ENCODE measurements at places on chromosomes 7 and 10.

- DNase-seq: no peak
These were observed 26.1 kb downstream of the FAM53B start for GRCh38 chr10:124717911-124718741.

- DNase-seq: no peak
These were observed 107.3 kb upstream of the STARD3NL start for GRCh38 chr7:38070718-38071117.

GRCh38 chr7:29315122-29315891, 120.7 kb downstream of the CHN2 start:
- no peak for DNase-seq

- DNase-seq: no peak
These were observed 16.3 kb upstream of the ZMIZ1 start for GRCh38 chr10:79052291-79053080.

- DNase-seq: no peak
These were observed 225.3 kb downstream of the GLRX3 start for GRCh38 chr10:130361351-130362105.

- DNase-seq: no peak
These were observed 57.1 kb downstream of the CARD11 start for GRCh38 chr7:2986561-2986960.

- no peak for DNase-seq
These were observed 493.3 kb upstream of the SORCS1 start for GRCh38 chr10:107657851-107658250.

- DNase-seq: no peak
These were observed 46.8 kb downstream of the MAPK8 start for GRCh38 chr10:48353246-48353645.

DNA sequence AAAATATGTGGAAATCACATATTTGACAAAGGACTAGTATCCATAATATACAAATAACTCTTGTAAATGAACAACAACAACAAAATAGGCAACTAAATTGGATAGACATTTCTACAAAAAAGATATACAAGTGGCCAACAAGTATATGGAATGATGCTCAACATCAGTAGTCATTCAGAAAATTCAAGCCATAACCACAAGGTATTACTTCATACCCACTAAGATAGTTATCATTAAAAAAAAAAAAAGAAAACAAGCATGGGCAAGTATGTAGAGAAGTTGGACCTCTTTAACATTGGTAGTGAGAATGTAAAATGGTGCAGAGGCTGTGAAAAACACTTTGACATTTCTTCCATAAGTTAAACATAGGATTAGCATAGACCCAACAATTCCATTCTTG, 80.8 kb downstream of the CYP26A1 start:
- no peak for DNase-seq

GRCh38 chr10:35511647-35512046, 93.5 kb upstream of the GJD4 start:
- DNase-seq: peak; percentile 6

DNA sequence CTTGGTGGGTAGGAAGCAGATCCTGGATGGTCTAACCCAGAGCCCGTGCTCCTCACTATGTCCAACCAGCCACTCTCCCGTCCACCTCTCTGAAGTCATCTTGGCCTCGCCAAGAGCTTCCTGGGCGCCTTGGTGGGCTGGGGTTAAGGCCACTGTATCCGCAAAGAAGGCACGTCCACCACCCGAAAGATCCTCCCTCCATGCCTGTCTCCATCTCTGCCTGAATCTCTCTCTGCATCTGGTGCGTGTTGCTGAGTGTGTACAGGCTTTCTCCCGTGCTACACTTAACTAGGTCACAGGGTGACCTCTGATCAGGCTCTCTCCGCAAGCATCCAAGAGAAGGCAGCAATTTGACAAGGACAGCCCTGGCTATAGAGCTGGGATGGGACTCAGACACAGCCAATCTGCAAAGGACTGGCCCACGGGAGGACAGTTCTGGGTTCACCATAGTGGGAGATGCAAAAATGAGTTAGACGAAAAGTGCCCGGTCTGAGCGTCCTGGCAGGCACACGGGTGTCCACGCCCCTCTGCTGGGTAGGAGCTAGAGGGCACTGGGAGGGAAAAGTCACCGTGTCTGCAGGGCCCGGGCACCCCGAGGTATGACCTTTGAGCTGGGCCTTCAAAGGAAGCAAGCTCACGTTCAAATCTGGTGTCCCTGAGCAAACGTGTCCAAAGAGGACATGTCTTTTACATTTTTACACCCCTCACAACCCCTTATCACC, 9.4 kb upstream of the RFC2 start:
- no peak for DNase-seq

DNA sequence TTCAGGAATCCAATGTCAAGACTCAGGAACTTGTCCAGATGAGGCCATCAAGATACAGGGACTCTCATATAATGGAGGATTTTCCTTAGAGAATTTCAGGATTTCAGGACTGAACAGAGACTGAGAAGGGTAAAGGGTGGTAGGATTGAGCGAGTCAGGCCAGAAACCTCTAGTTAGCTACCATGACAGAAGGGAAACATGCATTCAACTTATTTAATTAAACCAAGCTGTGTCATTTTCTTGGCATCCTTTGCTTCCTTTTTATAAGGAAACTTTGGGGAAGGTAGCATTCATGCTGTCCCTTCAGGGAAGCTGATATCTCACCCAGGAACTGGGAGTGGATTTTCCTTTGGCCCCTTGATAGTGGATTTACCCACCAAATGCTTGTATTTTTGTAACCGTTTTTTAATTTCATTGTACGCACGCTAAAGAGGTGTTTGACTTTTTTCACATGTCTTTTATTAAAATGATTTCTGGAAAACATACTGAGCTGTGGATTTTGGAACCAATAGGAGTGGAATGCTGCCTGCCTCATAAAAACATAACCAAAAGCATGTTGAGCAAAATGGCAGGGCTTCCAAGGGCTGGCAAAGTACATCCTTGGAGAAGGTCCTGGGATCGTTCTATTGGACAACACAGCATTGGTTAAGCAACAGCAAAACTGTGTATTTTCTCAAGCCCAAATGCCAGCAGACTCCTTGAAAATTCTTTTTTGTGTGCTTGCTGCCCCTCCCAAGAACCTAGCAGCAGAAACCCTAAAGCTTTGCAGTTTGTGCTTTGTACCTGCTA, 104.5 kb downstream of the CXCL12 start:
- no peak for DNase-seq

- no peak for DNase-seq
These were observed 121.6 kb downstream of the CREB5 start for GRCh38 chr7:28533731-28534531.

DNA sequence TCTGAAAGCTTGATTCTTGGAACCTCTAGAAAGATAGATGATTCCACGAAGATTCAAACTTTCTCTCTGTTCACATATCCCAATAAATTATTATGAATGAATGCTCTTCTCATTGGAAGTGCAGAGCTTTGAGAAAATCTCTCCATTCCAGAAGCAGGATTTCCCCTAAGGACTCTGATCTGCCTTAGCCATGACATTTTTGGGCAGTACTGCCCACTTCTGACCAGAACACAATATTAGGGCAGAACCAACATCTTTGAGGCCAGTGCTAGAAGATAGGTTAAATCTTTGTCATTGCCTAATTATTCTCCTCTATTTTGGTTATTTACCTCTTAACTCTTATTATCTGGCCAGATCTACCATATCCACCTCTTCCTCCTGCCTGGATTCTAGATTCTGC, 49.9 kb downstream of the ARMC3 start:
- no peak for DNase-seq

DNA sequence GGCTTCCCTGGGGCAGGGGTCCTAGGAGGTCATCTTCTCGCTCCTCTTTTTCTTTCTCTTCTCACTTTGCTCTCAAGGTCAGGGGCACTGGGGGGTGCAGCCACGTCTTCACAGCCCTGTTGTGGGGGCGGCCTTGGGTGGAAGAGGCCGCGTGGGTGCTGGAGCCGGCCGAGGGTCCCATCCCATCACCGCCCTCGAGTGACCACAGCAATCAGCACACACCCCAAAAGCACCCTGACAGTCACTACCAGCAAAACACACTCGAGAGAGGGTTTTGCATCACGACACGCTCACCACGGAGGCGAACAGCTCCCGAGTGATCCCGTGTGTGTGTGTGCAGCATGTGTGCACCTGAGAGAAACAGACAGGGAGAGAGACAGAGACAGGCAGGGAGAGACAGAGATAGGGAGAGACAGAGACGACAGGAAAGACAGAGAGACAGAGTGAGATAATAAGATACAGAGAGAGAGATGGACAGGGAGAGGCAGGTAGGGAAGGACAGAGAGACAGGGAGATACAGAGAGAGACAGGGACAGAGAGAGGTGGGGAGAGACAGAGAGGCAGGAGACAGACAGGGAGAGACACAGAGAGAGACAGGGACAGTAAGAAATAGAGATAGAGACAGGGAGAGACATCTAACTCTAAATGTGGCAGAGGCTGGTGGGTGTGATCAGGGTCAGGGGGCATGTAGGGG, 100.9 kb downstream of the WDR37 start:
- no peak for DNase-seq

GRCh38 chr10:23156447-23157150, 35.5 kb upstream of the PTF1A start:
- no peak for DNase-seq

DNA sequence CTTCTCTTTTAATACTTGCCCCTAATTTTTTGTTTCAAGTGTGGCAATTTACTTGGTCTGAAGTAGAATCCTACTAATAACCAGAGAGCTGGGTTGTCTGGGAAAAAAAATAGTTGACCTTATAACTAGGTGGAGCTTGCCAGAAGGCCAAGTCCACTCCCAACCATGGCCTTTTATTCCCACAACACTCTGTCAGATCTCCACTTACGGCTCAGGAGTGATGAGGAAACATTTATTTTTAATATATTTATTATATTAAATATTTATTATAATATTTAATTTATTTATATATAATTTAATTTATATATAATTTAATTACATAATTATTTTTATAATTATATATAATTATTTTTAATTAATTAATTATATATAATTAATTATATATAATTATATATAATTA, 58.8 kb downstream of the TSPAN12 start:
- DNase-seq: no peak

DNA sequence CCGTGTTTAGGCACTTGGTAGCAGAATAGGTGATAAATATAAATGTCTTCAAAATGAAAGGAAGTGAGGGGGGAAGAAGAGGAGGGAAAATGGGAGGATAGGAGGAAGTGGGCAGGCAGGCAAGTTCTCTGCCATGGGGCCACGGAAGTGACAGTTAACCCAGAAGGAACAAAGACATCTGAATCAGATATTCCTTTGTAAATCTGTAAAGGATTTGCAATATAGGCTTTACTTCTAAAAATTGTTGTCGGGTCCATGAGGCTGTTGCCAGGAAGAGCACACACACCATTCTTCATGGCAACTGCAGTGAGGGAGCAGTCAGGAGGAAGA, 23.7 kb upstream of the RASSF4 start:
- DNase-seq: no peak

DNA sequence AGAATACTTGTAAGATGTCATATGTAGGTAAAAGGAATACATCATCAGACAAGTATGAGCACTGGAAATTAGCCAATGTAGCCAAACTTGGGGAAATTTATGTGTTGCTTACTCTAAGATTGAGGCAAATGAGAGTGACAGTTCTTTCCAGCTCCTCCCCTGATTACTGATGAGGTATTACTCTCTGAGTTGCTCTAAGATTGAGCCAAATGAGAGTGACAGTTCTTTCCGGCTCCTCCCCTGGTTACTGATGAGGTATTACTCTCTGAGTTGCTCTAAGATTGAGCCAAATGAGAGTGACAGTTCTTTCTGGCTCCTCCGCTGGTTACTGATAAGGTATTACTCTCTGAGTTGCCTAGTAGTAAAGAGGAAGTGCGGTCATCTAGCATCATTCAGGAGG, 435.8 kb downstream of the NRG3 start:
- no peak for DNase-seq

DNA sequence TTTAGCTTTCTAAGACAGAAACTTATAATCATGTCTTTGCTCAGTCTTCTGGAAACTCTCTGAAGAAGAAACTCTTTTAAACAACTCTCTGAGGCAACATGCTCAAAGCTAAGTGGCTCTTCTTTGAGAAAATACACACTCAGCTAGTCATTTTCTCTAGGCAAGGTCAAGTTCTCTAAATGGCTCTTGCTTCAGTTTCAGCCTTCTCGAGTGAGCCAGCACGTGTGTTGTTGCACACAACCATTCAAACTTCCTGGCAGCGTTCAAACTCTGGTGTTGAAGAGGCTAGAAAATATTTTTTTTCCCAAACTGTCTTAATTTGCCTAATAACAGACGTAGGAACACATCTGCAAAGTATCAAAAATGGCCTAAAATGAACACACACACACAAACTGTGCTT, 129.1 kb downstream of the THSD7A start:
- DNase-seq: no peak

- peak; percentile 80 for DNase-seq
These were observed 57.5 kb upstream of the SP4 start for GRCh38 chr7:21370283-21370982.

GRCh38 chr10:121102706-121103105, 251.5 kb downstream of the WDR11 start:
- no peak for DNase-seq

GRCh38 chr7:134707663-134708378, 61.2 kb downstream of the BPGM start:
- DNase-seq: no peak

GRCh38 chr7:111697771-111698170, 135.5 kb upstream of the IMMP2L start:
- DNase-seq: no peak

DNA sequence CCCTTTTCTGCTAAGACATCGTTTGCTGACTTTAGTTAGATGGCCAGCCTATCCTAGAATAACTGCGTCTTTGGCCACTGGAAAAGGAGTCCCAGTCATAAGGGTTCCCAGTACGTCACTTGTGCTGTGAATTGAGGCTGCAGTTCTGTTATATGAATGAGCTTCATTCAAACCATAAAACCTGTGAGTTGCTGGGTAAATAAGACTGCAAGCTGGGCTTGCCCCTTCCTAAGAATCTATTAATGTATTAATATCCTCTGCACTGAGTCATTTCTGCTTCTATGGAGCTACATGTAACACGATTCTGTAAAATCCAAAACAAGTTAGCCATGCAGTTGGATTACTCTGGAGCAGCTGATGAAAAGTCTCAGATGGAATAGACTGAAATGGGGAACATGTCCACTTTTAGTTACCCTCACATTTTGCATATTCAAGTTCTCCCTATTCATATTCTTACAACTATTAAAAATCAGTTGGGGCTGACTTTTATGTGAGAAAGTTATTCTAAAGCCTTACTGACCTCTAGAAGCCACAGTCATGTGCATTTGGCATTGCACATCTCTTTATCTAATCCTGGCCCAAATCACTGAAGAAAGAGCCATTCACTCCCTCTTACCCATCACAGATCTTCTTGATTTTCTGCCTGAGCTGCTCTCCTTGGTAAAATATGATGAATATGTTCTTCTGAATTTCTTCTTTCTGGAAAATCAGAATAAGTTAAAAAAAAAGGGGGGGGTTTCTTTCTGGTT, 41.8 kb upstream of the TMEM213 start:
- no peak for DNase-seq

GRCh38 chr7:29156907-29157452, 10.6 kb upstream of the CPVL start:
- DNase-seq: peak; percentile 67

- DNase-seq: no peak
These were observed 3.6 kb upstream of the MTPN start for GRCh38 chr7:135980665-135981180.

Data from NCI-H345 (cell line).